ENCODE measurements at places on chromosomes 7 and 10. TPM values are rescaled to one million over a fixed set of nuclear protein-coding genes. Genes with fewer than 3 reads are reported as not detected.

TCF7L2 gene
- total RNA-seq = 2.9 TPM

WASHC2C gene
- 40.4 TPM for total RNA-seq

MYL10 gene
- total RNA-seq = 0.34 TPM

HKDC1 gene
- 1.1 TPM for total RNA-seq

PIP gene
- total RNA-seq = not detected

ZNF12 gene
- 19.6 TPM for total RNA-seq

ELN gene
- 3.3 TPM for total RNA-seq

DDC gene
- not detected for total RNA-seq

BEND7 gene
- 5.6 TPM for total RNA-seq

LEP gene
- total RNA-seq = not detected

TEX47 gene
- not detected for total RNA-seq

PNLIP gene
- 0.13 TPM for total RNA-seq

ANKRD16 gene
- 10.6 TPM for total RNA-seq

ABCB1 gene
- total RNA-seq = 0.29 TPM

C10orf62 gene
- 0.11 TPM for total RNA-seq

SPDYE5 gene
- not detected for total RNA-seq

ACTR3C gene
- total RNA-seq = not detected

CYP26C1 gene
- not detected for total RNA-seq

DENND2A gene
- not detected for total RNA-seq

NRF1 gene
- 12.7 TPM for total RNA-seq

ITGB8 gene
- total RNA-seq = 7.2 TPM

SPAM1 gene
- total RNA-seq = not detected

PPA1 gene
- total RNA-seq = 180 TPM

Data from LHCN-M2 (cell line).